ENCODE measurements at places on chromosomes 3 and 15.
A peak's percentile ranks its signal among the peaks of the same experiment; 100 is the strongest.

DNA sequence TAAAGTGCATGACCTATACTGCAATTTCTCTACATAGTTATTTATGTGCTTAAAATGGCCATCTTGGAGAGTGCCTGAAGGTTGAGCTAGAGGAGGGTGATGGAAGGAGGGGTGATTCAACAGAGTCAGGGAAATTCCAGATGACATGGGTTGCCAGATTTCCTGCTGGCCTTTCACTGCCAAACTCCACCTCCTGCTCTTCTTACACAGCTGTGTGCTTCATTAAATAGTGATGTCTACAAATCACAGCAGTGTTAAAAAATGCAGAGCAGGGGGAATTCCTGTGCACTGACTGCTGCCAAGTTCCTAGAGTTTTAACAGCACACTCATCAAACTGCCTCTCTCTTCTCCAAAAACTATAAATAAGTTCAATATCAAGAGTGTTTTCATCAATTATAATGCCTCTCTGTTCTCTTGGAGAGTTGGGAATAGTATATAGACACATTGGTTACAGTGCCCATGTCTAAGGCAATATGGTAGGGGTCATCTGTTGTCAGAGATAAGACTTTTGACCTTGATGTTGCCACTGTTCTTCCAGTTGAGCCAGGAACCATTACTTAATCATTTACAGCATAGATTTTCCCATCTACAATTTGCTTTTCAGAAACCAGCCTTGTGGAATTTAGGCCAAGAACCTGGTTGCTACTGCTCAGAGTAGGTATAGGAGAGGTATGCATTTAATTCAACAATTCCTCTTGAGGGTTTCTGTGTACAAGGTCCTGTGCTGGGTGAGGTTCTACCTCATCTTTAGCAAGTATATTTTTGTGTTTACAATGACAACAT, 79.6 kb downstream of the TP63 start:
- peak; percentile 96 for DNase-seq

DNA sequence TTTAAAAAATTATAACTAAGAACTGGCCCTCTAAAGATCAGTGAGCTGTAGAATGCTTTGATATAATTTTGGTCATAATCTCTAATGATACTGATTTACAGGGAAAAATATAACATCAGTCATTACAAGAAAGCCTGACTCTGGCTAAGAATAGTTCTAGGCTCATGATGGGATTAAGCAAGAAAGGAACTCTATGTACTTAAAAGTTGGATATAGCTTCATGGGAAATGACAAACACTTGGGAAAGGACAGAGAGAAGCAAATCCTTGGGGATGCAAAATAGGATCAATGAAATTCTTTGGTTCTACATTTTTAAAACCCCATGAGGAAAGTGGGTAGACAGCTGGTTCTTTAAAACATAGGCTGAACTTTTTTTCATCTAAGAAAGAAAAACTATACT, 472.7 kb upstream of the NR2F2 start:
- DNase-seq: no peak

DNA sequence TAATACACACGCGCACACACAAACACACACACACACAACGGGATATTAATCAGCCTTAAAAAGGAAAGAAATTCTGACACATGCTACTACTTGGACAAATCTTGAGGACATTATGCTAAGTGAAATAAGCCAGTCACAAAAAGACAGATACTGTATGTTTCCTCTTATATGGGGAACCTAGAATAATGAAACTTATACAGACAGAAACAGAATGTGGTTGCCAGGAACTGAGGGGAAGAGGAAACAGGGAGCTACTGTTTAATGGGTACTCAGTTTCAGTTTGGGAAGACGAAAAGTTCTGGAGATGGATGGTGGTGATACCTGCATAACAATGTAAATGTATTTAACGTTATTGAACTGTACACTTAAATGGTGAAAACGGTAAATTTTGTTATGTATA, 20.2 kb downstream of the ICE2 start:
- no peak for DNase-seq

- no peak for DNase-seq
These were observed 147.6 kb downstream of the KLF13 start for GRCh38 chr15:31474059-31474868.

DNA sequence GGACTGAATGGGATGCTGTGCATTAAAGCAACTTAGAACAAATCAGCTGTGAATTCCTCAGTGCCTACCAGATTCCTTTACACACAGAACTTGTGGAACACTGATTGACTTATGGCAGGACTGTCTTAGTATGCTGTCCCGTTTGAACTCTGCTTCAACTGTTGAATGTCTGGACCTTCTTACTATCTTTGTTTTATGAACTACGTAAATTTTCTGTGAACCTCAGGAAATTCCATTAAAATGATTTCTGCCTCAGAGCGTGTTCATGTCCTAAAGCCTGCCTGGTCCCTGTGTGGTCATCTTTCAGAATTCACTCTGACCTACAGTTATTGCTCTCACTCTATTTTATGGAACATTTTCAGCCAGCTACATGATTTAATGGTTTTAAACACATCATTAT, 29.4 kb upstream of the FBN1 start:
- peak; percentile 60 for DNase-seq

DNA sequence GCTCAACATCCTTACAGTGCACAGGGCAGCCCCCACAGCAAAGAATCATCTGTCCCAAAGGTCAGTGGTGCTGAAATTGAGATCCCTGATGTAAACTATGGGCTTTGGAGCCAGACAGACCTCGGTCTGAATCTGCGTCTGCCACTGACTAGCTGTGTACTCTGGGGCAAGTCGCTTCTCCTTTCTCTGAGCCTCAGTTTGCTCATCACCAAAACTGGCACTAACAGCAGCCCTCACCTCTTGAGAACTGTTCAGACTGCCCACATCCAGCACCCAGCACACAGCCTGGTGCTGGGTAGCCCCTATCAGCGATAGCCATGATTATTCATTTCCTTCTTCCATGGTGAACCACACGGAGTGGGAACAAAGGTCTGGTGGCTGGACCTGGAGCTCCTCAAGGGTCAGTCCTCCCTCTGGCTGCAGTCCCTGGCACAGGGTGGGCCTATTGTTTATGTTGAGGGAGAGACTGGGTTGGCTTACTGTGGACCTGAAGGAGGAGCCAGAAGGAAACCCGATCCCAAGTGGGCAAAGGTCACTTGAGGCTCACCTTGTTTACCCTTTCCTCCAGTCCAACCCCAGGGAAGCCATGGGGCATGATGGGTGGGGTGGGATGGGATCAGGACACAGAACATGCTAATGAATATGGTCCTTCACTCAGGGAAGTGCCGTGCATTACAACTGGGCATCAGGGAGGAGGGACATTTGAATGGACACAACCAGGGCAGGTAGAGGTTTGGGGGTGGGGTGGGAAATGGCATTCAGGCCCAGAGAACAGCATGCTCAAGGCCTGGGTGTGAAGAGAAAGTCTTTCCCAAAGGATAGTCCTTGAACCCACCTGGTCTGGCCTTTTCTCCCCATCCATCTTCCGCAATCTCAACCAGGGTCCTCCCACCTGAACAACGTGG, 1.6 kb upstream of the PRKCD start:
- no peak for DNase-seq

DNA sequence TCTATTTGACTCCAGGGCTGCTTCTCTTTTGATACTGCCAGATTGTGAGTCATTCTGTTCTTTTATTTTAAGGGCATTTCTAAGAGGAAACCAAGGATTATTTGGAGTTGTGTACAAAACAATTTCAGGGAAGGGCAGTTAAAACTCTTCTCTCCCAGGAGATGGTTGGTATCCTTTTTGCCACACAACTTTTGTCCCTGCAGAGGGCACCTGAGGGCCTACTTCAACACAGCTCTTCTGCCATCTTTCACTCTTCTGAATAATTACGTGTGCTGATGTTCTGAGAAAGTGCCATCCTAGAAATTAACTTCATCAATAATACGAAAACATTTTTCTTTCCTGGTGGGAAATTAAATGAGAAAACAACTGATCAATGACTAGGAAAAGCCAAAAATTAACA, 75.7 kb upstream of the GADL1 start:
- peak; percentile 35 for DNase-seq

DNA sequence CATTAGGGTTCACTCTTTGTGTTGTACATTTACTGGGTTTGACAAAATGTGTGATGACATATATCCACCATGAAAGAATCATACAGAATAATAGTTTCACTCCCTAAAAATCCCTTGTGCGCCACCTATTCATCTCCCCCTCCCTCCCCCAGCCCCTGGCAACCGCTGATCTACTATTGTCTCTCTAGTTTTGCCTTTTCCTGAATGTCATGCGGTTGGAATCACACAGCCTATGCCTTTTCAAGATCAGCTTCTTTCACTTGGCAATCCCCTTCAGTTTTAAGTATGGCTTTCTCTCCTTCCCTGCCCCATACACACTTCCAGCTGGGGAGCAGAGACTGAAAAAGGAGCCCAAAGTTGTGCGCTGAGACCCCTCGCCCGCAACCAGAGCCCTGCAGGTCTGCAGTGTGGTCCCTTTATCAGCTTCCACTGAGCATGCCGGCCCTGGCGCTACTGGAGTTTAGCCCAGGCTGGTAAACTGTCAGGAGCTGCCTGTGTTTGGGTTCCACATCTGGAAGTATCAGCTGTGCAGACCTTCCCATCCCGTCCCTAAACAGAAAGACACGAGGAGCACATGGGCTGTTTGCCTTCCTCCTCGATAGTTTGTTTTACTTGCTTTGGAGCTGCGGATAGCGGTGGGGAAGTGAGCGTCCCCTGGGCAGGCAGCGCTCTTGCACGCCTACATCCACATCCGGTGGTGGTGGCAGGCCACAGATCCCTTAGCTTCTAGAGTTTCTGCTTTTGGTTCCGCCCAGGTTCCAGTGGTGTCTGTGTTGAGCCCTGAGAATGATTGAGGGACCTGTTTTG, 12.3 kb downstream of the BOC start:
- DNase-seq: no peak

GRCh38 chr3:190384309-190384756, 3.6 kb upstream of the CLDN16 start:
- peak; percentile 75 for DNase-seq

- DNase-seq: peak; percentile 38
These were observed 74.7 kb downstream of the SPATA16 start for GRCh38 chr3:173066044-173067004.

- no peak for DNase-seq
These were observed 306.5 kb downstream of the IL20RB start for GRCh38 chr3:137264071-137264820.

DNA sequence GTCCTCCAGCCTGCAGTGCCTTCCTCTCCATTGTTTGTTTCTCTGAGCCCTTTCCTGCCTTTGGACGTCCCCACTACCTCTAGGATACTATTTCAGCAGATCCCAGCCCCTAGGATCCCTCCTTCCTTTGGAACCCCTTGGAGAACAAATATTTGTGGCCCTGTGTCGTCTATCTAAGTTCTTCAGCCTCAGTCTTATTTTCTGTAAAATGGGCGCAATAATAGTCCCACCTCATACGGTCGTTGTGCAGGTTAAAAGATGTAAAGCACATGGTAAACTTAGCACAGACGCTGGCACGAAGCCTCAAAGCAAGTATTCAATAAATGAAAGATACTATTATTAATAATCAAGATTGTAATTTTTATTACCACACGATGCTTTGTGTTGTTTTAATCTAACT, 122.0 kb downstream of the SV2B start:
- DNase-seq: no peak

DNA sequence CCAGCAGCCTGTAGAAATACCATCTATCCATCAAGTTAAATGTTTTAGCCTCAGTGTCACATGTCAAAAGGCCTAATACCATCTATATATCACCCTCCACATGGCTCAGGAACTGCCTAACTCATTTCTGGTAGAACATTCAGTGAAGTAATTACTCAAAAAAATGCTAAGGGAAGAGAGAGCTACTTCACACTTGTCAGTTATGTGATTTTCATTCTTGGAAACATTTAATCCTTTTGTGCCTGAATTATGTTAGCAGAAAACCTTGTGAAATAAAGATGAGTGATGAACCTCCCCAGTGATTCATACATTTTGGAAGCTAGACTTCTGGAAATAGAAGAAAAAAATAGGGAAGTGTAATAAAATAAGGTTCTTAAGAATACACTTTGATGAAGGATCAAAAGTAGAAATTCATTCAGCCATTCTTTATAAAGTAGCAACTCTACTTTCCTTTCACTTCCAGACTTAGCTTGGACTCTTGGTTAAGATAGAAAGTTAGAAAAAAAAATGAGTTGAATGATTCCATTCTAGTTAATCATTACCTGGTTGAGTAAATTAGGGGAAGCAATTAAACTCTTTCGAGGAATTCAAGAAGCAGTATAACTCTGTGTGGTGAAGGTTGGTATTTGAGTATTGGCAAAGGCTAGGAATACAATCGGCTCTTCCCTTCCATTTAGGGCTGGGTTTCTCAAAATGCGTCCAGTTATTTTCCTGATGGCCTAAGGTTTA, 3.6 kb downstream of the OTOL1 start:
- DNase-seq: peak; percentile 12

DNA sequence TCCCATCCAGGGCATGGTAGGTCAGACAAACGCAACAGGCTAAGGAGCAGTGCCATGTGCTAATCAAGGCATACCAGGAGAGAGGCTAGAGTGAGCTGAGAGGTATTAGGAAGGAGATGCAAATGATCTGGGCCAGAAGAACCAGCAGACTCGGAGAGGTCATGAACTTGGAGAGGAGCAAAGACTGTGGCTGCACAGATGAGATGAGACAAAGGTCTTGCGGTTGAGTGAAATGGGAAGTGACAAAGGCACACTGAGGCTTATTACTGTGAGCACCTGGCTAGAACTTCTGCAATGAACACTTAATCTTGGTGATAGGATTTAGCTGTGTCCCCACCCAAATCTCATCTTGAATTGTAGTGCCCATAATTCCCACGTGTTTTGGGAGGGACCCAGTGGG, 380.2 kb downstream of the ULK4 start:
- DNase-seq: no peak

GRCh38 chr15:31488437-31489204, 162.0 kb downstream of the KLF13 start:
- DNase-seq: peak; percentile 87

- DNase-seq: no peak
These were observed 104.7 kb downstream of the SERPINI1 start for GRCh38 chr3:167840247-167840646.

DNA sequence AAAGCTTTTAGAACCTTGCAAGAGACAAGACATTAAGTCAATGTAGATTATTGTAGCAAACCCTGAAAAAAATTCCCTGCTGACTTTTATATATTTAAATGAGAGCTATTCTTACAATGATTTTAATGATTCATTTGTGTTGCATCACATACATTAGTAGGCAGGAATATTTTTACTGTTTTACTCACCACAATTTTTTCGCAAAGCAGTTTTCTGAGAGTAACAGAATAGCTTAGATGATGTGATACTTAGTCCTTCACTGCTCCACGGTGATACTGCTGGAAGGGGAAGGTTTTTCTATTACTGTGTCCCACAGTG, 43.9 kb upstream of the CLRN1 start:
- peak; percentile 61 for DNase-seq

- no peak for DNase-seq
These were observed 19.6 kb upstream of the OR5K4 start for GRCh38 chr3:98333989-98334606.

- no peak for DNase-seq
These were observed 11.1 kb downstream of the TMEM62 start for GRCh38 chr15:43144512-43144911.

DNA sequence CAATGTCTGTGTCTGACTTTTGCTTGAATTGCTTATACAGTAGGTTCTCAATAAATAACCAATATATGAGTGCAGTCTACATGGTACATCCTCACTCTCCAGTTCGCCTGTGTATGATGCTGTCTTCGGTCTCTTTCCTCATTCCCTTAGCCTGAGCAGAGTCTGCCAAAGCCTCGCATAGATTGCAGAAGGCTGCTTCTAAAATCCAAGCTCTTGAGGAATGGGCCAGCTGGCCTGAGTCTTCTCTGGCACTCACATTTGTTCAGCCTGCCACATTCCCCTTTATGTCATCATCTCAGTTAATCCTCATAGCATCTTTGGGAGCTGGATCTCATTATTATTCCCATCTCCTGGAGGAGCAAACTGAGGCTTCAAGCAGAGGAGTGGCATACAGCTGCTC, 27.2 kb upstream of the ADAMTS7 start:
- DNase-seq: no peak

All from ELR (cell line).